ENCODE measurements at places on chromosomes 1 and 21. TPM values are rescaled to one million over a fixed set of nuclear protein-coding genes. Genes with fewer than 3 reads are reported as not detected.
A peak's percentile ranks its signal among the peaks of the same experiment; 100 is the strongest.

- peak; percentile 44 for DNase-seq
These were observed 5.8 kb upstream of the CD1C start for GRCh38 chr1:158283965-158284364.

DNA sequence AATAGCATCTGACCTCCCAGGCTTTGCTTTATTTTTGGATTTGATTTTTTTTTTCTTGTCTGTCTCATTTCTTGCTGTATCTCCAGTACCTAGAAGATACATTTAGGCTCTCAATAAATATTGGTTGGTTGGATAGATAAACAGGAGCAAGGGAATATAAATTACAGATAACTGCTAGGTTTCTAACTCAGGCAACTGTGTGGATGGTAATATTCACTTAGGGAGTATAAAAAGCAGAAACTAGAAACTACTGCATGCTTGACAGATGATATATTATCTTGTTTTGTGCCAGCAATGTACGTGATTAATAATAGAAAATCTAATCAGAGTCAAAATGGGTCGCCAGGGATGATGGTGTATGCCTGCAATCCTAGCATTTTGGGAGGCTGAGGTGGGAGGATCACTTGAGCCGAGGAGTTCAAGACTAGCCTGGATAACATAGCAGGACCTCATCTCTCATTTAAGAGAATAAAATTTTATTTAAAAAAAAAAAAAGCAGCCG is 31.0 kb upstream of the TARS2 start:
- DNase-seq, result no peak

DNA sequence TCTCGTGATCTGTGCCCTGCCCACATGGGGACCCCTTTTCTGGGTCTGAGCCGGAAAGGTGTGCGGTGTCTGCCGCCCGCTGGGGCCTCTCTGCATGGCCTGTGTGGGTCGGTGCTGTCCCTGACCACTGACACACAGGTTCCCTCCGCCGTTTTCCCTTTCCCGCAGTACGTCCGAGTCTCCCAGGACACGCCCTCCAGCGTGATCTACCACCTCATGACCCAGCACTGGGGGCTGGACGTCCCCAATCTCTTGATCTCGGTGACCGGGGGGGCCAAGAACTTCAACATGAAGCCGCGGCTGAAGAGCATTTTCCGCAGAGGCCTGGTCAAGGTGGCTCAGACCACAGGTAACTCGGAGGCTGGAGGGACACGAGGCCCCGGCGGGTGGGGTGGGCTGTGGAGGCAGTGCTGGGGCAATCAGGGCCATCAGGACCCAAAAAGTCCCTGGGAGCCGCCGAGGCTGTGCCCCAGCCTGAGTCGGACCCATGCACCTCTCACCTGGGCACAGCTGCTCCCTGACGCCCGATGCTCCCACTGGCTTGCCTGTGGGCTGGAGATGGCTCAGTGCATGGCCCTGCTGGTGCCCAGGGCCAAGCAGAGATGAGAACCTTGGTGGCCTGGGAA is 13.3 kb downstream of the TRPM2 start:
- no peak for DNase-seq

GRCh38 chr1:57064379-57065140 is 98.7 kb upstream of the C8B start:
- DNase-seq, result no peak

Gene EXTL1
- 0.07 TPM for total RNA-seq
